ENCODE measurements at places on chromosomes 4 and X. TPM values are rescaled to one million over a fixed set of nuclear protein-coding genes. Genes with fewer than 3 reads are reported as not detected.
A peak's percentile ranks its signal among the peaks of the same experiment; 100 is the strongest.

EIF4E gene
- 195 TPM for total RNA-seq

GABRE gene
- total RNA-seq = 1.5 TPM

NAP1L3 gene
- 0.86 TPM for total RNA-seq

MSANTD1 gene
- total RNA-seq = 0.06 TPM

NR3C2 gene
- total RNA-seq = 2.1 TPM

HERC5 gene
- total RNA-seq = 1.6 TPM

CNKSR2 gene
- total RNA-seq = 0.06 TPM

TASL gene
- not detected for total RNA-seq

P2RY8 gene
- under 0.01 TPM for total RNA-seq

SOX3 gene
- not detected for total RNA-seq

DNA sequence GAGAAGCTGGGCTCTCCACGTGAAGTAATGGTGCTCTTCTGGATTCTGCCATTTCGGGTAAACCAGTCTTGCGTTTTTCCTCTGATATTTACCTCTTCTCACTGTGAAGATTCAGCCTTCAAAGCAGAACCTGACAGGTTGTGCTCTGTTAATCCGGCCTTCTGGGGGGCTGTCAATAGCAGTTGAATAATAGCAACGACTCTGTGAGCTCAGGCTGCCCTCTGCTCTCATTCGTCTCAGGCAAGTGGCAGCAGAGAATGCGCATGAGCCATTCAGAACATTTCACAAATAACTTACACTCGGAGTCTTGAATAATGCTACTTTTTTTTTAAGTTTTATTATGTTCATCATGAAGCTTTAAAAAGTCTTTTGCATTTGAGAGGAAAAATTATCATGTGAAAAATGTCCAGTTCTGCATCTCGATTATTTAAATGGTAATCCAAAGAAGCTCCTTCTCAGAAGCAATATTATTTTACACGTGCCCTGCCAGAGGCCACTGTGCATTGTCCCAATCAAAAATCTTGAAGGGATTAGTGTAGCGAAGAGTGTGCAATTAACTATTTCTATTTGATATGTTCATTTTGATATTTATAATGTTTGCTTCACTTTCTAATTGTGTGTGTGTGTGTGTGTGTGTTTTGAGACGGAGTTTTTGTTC, 354.2 kb upstream of the FAT1 start:
- DNase-seq = no peak

DNA sequence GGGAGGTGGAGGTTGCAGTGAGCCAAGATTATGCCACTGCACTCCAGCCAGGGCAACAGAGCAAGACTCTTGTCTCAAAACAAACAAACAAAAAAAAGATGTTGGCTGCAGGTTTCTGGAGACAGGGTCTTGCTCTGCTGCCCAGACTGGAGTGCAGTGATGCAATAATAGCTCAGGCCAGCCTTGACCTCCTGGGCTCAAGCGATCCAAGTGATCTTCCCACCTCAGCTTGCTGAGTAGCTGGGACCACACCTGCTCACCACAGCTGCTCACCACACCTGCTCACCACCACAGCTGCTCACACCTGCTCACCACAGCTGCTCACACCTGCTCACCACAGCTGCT, 29.9 kb upstream of the CPLX1 start:
- DNase-seq = no peak

- no peak for DNase-seq
Measured at GRCh38 chr4:152045807-152046571, 285.2 kb upstream of the GATB start.

- DNase-seq = no peak
Measured at GRCh38 chrX:63743596-63743995, 41.4 kb downstream of the ARHGEF9 start.

DNA sequence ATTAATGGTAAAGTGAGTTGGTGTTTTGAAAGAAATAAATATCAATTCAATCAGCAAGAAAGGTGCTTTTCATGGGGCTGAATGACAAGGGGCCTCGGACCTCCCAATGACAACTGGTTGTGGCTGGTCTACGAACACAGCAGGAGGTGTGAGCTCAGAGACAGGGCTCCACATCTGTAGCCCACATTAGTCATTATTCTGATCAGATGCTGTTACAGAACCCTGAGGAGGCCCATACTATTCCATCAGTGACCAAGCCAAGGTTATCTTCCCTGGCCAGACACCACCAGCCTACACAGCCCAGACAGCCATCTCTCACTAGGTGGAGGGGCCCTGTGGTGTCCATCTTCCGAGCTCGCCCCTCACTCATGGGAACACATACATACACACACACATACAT, 168.8 kb downstream of the SH3KBP1 start:
- DNase-seq = no peak

DNA sequence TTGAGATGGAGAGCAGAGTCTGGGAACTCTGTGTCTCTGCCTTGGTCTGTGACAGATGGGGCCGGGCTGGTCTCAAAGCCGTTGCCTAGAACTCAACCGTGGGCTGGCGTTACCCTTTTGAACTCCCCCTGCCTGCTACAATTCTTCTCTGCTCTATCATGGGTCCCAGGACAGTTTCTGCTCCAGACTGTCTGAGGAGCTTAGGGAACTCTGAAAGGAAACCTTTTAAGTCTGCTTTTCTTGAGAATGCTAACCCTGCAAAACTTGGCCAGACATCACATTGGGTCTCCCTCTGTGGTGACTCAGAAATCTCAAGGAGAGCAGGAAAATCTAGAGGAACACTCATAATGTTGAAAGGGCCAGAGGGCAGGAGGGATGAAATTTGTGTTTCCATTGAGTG, 240.6 kb downstream of the CBR4 start:
- DNase-seq = peak; percentile 66

DNA sequence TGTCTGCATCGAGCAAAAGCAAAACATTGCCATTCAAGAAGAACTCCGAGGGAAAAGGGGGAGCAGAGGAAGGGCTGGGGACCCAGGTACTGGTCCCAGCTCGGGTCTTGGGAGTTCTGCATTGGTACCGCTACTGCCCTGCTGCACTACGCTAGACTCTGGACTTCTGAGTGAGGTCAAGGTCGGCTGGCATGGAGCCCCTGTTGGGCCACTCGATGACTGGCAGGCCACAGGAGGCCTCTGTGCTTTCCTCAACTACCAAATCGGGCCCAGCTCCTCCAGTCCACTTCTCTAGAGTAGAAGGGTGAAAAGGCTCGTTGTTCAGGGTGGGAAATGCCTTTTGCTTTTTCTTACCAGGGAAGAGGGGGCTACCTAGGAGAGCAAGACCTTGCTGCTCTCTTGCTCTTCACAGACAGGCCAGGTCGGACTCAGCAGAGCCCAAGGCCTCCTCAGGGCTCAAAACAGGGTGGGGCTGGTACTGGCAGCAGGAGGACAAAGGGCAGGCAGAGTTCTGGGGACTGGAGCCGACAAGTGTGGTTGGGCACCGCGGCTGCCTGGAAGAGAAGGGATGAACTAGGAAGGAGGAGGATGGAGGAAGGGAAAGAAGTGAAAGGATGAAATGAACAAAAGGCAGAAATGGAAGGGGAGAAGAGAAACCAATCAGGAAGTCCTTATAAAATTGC, 8.9 kb upstream of the IRAK1 start:
- DNase-seq = no peak

GRCh38 chr4:187172340-187172761, 448.7 kb upstream of the FAT1 start:
- no peak for DNase-seq

DNA sequence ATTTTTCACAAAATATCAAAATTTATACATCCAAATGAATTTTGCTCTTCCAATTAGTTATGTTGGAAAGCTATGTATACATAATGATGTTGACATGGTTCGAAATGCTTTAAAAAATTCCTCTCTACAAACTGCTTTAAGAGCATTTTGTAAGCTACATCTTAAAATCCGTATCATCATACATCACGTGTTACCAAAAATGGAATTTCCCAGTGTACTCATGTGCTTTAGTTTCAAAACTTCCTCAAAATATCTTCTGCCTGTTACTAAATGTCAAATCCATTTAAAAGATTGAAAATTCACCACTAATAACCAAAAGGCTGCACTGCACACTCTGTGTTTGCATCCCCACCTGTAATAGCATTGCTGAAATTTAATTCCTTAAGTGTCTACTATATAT, 87.9 kb downstream of the WDFY3 start:
- DNase-seq = peak; percentile 19

GRCh38 chrX:71111141-71111843, at the start of gene IL2RG:
Gene IL2RG, minus strand, starts transcription at chrX:71111577. Its CDS starts 38 bp downstream, at chrX:71111539.
- DNase-seq = no peak

- peak; percentile 72 for DNase-seq
Measured at GRCh38 chr4:15469402-15470127, at the start of gene CC2D2A. Gene CC2D2A, plus strand, starts transcription at chr4:15469882. Its CDS starts 6,051 bp downstream, at chr4:15475933.

DNA sequence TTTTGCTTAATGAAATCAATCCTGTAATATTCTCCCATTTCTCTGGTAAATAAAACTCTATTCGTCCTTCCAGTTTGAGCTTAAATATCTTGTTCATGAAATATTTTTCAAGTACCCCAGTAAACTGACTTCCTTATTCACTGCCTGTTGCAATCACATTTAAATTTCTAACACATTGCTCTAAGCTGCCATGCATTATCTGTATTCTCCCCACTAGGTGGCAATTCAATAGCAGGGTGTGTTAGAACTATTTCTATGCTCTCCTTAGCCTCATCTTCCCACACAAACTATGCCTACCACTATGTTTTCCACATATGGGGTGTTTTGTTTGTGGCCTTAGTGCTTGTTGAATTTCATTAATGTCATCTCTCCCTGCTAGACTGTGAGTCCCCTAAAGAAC, 377.1 kb upstream of the HS3ST1 start:
- DNase-seq = peak; percentile 41

- no peak for DNase-seq
Measured at GRCh38 chr4:185914583-185915199, 102.7 kb upstream of the SORBS2 start.

GRCh38 chrX:9498236-9498635, 33.4 kb downstream of the TBL1X start:
- no peak for DNase-seq

GRCh38 chr4:26802790-26803189, 57.9 kb upstream of the STIM2 start:
- no peak for DNase-seq

- no peak for DNase-seq
Measured at GRCh38 chrX:37752936-37753335, 26.9 kb upstream of the CYBB start.

DNA sequence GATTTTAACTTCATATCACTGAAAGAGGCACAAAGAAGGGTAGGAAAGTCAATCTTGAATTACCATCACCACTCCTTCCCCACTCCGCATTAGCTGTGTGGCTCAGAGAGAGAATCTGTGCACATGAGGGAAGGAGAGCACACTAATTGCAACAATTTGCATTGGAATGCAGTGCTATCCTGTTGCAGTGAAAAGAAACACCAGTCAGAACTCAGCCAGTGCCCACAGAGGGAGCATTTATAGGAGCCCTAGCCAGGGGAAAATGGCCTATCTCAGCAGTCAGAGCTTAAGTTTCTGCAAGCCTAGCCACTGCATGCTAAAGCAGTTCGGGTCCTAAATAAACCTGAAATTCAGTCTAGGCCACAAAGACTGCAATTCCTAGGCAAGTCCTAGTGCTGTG, 159.4 kb upstream of the AR start:
- no peak for DNase-seq

DNA sequence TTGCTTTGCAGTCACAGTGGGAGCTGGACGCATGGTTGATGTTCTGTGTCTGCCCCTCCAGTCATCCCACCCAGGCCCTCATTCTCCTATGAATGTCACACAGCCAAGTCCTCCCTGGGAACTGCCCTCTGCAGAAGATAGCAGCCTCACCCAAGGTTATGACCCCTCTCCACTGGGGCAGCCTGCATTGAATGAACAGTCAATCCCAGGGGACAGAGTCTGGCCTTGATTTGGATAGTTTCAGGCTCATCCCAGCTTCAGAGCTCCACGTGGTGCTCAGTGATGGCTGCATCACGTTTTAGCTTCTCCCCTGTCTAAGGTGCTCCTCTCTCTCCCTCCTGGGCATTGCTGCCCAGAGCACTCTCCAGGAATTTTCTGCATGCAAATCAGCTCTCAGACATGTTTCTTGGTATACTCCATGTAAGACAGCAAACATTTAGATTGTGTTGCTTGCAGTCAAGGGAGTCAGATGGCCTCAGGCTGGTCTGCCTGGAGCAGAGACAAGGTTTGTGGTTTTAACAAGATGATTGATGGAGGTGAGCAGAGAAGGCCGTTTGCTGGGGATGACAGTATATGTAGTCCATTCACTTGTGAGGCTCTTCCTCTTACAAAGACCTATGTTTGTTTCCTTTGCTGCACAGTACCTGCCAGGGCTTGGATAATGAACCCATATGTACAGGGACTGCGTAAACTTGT, 56.1 kb upstream of the MSX1 start:
- DNase-seq = no peak

- peak; percentile 89 for DNase-seq
Measured at GRCh38 chr4:8278421-8279287, 9.1 kb downstream of the HTRA3 start.

- DNase-seq = no peak
Measured at GRCh38 chrX:53126377-53126776, 32.4 kb downstream of the KANTR start.

- DNase-seq = peak; percentile 55
Measured at GRCh38 chr4:84965553-84966381, 723 bp downstream of the WDFY3 start.

DNA sequence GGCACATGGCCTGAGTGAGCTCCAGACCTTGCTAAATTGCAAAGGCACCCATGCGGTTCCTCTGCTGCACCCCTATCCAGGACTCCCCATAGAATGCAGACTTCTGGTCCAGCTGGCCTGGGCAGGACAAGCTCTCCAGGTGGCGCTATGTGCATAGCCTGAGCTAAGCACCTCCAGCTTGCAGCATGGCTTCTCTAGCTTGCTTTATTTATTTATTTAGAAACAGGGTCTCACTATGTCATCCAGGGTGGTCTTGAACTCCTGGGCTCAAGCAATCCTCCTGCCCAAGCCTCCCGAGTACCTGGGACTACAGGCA, 5.5 kb upstream of the WFS1 start:
- DNase-seq = peak; percentile 18

DNA sequence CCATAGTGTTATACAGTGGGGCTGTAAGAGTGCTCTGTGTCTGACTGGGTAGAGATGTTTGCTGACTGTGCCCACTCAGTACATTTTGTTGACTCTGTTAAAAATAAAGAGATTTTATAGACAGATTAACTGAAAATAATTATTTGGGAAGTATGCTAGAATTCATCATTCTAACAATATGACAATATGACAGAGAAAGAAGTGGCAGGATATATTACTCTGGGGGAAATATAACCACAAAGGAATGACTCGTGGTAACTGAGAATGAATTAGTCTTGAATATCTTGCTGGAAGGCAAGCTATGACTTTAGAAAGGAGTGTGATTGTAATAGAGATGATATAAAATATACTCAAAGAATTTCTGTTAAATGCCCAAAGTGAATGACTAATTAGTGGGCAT, 46.8 kb downstream of the TMEM165 start:
- no peak for DNase-seq

- no peak for DNase-seq
Measured at GRCh38 chrX:156003486-156004185, 6.1 kb downstream of the IL9R start.

GRCh38 chr4:128295255-128295654, 7.6 kb upstream of the PGRMC2 start:
- no peak for DNase-seq

Data from LHCN-M2 (cell line).